Glutamatergic neuron (in vitro differentiated cells): ENCODE measurements at places on chromosomes 11 and 22.

- no peak for DNase-seq
These were observed 31.1 kb upstream of the MMP7 start for GRCh38 chr11:102561636-102562035.

DNA sequence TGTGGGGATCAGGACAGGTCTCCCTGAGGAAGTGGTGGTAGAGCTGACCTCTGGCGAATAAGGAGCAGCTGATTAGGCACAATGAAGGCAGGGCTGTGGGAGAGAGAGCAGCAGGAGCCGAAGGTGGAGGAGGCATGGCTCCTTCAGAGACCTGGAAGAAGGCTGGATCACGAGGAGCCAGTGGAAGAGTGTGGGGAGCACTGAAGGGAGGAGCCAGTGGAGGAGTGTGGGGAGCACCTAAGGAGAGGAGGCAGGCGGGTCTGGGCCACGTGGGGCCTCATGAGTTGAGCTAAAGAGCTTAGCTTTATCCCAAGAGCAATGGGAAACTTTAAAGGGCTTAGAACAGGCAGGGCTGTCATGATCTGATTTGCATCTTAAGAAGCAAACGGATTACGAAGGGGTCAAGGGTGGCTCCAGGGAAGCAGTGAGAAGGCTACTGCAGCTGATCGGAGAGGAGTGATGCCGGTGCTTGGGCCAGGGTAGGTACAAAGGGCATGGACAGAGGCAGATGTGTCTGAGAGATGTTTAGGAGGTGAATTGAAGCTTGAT lies 44.9 kb upstream of the EIF3D start:
- DNase-seq: no peak

- DNase-seq: no peak
These were observed 117.7 kb upstream of the LMO1 start for GRCh38 chr11:8381343-8381742.

- DNase-seq: peak; percentile 51
These were observed 21.0 kb downstream of the C22orf31 start for GRCh38 chr22:29040385-29041275.

DNA sequence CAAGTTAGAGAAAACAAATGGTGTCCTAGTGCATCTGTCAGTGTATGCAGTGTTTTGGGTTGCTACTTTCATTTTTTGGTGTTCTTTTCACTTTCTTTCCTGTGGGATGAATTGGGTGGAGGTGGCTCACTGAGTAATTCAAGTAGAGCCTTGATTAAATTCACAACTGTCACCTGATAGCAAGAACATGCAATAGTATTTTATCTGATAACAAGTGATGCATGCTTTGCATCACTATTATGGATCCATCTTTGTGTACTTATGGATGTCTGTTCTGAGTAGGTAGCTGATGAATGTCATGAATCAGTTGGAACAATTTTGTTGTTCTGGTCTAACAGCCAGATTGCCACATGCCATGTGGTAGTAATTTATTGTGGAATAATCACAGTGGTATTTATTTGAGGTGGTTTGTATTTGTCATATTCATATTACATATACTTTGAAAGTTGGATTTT lies 87.5 kb downstream of the DDX10 start:
- DNase-seq: no peak

DNA sequence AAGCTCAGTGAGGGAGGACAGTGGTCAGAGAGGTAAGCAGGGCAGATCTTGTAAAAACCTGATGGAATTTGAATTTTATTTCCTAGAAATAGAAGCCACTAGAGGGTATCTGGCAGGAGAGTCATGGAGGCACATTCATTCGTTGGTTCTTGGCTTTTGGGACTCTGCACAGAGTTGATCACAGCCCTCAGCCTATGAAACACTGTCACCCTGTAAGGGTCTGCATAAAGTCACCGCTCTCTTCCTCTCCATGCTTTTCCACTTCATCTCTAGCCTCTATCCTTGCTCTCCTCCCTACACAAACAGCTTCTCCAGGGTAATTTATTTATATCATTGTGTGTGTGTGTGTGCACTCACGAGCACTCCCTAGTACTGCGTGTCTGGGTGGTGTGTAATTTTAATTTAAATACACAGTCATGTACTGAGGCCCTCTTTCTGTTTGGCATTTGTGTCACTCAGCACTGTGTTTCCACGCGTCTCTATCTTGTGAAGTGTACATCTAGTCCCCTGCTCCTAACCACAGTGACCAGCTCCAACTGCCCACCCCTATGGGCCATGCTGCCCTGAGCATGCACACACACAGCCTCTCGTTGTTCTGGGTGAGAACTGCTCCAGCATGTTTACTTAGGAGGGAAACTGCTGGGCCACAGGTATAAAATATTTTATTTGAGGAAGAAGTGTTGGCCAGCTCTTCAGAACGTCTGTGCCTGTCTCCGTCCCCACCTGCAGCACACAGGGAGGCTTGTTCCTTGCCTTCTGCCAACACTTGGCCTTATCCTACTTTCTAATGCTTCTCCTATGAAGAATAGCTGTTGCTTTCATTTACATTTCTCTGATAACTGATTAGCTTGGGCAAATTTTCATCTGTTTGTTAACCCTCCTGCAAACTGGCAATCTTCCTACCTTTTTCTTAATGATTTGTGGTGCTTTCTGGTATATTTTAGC lies 4.5 kb downstream of the KCNQ1OT1 start:
- no peak for DNase-seq

DNA sequence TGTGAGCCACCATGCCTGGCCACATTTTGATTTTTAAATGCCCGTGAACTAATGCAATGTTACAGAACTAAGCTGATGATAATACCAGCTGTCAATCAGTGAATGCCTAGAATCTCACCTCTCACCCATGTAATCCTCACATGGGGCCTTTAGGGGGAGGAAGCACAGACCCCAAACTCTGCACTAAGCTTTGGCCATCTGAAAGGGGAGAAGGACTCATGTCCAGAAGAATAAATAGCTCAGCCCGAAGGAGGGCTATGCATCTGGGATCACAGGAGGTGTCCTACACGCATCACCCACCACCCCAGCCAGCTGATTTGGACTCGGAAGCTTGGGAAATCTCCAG lies 36.0 kb upstream of the YPEL1 start:
- no peak for DNase-seq

GRCh38 chr11:67248653-67249052 lies 17.6 kb upstream of the GRK2 start:
- no peak for DNase-seq

GRCh38 chr11:15858881-15859280 lies 497.5 kb downstream of the SOX6 start:
- no peak for DNase-seq

- DNase-seq: no peak
These were observed 27.0 kb upstream of the SC5D start for GRCh38 chr11:121265586-121265985.

DNA sequence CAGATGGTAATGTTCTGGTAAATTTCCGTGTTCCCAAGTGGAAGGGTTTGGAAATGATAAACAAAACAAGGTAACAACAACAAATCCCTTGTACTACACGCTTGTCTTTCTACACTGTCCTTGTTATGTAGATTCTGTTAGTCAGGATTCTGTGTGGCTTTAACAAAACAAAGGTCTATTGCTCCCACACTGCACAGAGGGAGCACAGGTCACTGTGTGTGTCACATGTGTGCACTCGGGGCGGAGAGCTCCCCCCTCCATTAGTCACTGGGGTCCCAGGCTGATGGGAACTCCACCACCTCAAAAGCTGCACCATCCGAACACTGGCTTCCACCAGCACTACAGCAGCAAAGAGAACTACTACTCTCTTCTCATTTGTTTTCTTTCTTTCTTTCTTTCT lies 227.9 kb downstream of the NTM start:
- no peak for DNase-seq

- no peak for DNase-seq
These were observed 119.5 kb downstream of the ENTHD1 start for GRCh38 chr22:39773976-39774539.

- DNase-seq: no peak
These were observed 155.1 kb downstream of the LDLRAD3 start for GRCh38 chr11:36098853-36099375.

- no peak for DNase-seq
These were observed 134.9 kb downstream of the NXPE2 start for GRCh38 chr11:114813189-114813718.

- DNase-seq: peak; percentile 10
These were observed 2.0 kb downstream of the GRK2 start for GRCh38 chr11:67268081-67268961.

GRCh38 chr11:105862736-105863367 lies 159.2 kb downstream of the MSANTD4 start:
- no peak for DNase-seq

DNA sequence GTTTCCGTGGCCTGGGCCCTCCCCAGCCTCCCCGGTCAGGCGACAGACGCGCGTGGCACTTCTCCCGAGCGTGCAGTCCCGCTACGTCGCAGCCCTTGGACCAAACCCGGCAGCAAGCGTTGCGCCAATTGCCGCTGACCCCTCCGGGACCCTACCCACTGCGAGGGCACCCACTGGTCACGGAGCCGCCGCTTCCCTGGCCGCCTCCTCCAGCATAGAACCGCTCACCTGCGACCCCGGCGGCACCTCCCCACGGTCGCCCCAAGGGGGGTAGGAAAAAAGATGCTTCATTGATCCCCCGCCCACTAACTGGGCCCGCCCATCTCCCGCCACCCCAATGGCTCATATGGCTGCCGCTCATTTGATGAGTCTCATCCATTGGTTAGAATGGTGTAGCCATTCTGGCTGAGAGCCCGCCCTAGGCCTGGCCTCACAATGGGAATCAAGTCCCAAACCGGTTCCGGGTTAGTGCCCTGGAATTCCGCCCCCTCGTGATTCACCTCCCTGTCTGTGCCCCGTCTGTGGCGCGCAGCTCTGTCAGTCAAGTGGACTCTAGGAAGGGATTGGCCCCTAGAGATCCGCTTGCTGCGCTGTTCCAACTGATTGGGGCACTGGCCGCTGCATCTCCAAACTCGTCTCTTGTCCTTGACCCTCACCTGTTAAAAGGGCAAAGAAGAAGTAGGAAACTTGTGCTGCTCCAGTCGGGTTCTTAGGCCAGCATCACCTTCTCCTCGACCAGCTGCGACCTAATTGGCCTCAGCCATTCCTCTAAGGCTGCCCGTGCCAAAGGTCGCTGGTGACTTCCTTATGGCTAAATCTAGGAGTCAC lies at the start of gene MSANTD4:
Gene MSANTD4 (minus strand): TSS at position 274 of the 828 bp plus-strand sequence. CDS start 11,323 bp downstream, outside the sequence.
- peak; percentile 96 for DNase-seq

DNA sequence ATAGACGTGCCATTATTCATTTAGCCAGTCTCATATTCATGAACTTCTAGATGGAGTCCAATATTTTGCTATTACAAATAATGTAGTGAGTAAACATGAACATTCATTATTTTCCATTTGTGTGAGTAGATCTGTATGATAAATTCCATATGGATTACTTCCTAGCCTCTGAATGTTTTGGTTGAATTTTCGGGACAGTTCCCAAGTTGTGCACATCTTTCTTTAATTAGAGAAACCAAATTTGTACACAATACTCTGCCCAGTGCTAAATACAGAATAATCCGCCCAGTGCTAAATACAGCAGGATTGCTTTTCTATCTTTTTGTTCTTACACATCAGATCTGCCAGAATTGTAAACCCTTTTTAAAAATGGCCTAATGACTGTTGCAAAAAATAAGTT lies 17.1 kb upstream of the APLP2 start:
- DNase-seq: no peak

- no peak for DNase-seq
These were observed 41.6 kb upstream of the H19 start for GRCh38 chr11:2039198-2039759.

DNA sequence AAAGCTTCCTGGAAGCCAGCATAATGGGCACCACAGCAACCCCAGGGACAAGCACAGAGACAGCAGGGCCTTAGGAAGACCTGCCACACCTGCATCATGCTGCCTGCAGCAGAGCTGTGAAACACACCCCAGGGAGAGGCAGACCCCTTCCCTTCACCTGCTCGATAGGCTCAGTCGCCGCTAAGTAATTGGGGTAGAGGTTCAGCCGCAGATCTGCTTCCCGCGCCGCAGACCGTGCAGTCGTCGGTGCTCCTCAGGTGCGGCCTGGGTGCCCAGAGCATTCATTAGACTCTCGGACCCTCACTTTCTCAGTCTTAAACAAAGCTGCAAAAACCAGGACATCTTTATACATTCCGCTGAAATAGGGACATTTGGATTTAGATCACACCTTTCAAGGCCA lies 2.9 kb downstream of the DUSP18 start:
- DNase-seq: no peak

- no peak for DNase-seq
These were observed 300.1 kb downstream of the CNTN5 start for GRCh38 chr11:99320769-99321290.

DNA sequence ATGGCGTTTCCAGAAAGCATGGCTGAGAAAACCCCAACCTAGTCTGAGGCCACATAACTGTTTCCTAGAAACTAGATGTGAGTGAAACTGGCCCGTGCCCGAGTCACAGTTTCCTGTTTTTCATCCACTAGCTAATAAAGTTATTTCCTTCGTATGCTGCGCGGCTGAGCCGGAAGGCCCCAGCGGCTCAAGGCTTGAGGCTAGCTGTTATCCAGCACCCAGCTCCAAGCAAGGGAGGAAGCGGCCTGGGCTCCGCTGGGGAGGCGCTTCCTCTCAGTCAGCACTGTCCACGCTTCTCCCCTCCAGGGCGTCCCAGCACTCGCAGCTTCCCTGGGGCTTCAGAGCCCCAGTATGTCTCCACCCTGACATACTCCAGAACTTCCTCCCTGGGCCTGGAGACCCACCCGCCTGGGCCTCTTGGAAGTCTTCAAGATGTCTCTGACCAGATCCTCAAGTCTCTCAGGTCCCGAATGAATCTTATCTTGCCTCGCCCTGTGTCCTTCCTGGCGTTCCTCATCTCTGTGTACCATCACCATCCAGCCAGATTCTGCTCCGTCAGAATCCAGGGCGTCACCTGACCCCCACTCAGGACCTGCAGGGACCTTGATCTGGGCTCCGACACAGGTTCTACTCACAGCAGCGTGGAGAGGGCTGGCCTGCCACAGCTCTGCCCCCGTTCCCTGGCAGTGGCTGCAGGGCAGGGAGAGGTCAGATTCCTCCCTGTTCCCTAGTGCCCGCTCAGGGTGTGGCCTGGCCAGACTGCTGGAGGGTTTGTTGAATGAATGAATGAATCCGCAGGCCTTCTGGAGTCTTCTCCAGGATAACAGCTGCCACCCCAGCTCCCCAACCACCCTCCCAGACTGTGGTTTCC lies 81.9 kb downstream of the LRRC32 start:
- no peak for DNase-seq
